ENCODE measurements at places on chromosomes 7 and 10.
A peak's percentile ranks its signal among the peaks of the same experiment; 100 is the strongest.

GRCh38 chr7:9921326-9921725, 1052.3 kb upstream of the PHF14 start:
- DNase-seq = no peak

DNA sequence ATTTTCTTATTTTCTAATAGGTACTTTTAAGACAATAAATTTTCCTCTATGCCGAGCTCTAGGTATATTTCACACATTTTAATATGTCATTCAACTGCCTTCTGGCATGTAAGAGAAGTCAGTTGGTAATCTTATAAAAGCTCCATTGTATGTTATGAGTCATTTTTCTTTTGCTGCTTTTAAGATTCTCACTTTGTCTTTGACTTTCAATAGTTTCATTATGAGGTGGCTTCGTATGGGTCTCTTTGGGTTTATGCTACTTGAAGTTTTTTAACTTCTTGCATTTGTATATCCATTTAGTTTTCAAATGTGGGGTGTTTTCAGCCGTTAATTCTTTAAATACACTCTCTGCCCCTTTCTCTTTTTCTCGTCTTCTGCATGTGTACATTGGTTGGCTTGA, 80.5 kb downstream of the ABCA13 start:
- no peak for DNase-seq

DNA sequence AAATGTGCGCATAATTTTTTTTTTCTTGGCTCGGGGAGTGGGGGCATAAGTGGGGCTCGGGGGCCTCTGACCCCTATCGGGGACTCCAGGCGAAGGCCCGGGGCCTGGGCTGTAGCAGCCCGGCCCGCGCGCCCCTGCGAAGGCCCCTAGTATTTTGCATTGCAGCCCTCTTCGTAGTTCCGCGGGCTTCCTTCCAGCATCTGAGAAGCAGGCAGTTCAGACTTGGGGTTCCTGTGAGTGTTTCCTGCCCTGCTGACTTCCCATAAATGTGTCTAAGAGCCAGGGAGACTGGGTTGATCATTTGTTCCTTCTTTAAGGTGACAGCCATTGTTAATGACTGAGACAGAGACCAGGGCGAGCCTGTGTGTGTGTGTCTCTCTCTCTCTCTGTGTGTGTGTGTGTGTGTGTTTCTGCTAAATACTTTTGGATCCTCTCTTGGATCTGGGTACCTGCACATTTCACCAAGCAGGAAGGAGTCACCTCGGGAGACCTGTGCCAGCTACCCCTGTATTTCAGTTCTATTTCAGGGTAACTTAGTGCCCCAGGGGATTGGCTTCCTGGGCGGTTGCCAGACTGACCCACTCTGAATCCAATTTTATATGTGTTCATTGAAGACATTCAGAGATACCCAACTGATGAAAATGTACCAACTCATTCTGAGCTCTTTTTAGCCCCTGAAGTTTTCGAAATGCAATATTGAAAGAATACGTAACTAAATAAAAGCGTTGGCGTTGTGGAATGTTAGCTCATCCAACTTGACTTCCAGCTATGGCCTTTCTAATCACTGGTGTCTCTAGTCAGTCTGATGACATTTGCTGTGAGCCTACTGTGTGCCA, 805 bp downstream of the MSRB2 start:
- DNase-seq = peak; percentile 67

GRCh38 chr7:47896809-47897423, 51.4 kb downstream of the PKD1L1 start:
- DNase-seq = no peak

- peak; percentile 51 for DNase-seq
Observed at GRCh38 chr10:11546581-11546980, 64.9 kb downstream of the USP6NL start.

DNA sequence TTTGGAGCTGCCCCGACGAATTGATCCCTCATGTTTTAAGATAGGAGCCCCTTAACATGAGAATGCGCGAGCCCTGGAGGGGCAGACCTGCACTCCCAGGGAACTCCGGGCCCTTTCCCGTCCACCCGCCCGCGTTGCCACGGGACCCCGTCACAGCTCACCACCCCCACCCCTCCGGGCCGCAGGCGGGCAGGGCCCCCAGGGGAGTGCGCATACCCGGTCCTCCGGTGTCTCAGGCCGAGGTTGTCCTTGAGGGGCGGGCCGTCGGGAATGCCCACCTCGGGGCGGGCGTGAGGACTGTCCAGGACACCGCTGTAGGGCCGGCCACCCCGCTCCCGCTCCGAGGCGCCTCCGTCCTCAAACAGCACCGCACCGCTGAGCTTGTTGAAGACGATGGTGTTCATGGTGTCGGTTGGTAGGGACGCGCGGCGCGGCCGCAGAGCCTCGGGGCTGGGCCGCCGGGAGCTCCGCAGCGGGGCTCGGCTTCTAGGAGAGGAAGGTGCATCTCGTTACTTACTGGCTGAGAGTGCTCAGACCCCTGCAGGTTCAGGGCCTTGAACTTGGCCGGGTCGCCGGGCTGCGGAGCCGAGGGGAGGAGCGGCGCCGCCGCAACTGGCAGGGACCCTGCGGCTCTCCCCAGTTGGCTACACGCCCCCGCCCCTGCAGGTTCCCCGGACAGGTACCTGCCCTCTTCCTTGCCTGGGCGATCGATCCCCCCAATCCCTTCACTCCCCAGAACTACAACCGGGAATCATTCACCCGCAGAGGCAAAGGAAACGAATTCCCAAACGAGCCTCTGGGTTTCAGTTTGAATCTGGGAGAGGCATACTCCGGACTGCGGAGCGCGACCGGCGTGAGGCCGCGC, 2.4 kb downstream of the MKX start:
- DNase-seq = peak; percentile 12

DNA sequence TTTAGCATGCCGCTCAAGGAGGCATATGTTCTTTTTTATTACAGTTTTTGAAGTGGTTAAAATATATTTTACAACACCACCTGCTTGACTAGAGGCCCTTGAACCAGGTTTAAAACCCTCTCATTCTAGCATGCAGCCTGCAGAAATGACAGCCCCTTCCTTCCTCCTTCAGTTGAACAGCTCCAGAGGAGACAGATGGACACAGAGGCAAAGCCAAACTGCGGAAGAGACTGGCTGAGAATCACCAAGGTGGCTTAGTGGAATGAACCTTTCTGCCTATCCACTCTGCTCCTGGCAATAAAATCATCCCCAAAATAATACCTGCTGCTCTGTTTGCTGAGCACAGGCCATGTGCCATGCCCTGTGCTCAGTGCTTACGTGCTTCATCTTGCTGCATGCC, 23.9 kb upstream of the PLPP4 start:
- no peak for DNase-seq

DNA sequence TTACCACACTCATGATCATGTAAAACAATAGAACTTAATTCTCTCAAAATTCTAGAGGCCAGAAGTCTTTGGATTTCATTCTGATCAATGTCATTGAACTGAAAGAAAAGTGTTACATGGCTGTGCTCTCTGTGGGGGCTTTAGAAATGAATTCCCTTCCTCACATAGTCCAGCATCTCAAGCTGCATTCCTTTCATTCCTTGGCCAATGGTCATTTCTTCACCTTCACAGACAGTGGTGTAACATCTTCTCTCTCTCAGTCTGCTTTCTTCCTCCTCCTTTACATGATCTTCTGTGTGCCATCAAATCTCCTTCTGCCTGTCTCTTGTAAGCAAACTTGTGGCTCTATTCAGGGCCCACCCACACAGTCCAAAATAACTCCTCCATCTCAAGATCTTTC, 735.3 kb downstream of the SUGCT start:
- DNase-seq = no peak

DNA sequence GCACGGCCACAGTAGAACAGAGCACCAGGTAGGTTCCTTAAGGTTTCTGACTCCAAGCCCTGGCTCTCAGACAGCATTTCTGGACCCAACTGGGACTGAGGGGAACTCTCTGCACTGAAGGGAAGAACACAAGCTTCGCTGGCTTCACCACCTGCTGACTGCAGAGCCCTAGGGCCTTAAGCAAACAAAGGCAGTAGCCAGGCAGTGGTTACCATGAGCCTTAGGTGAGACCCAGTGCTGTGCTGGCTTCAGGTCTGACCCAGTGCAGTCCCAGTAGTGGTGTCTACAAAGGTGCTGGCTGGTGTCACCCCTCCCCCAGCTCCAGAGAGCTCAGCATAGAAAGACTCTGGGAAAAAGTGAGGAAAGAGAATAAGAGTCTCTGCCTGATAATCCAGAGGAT, 59.5 kb downstream of the SIRT1 start:
- DNase-seq = no peak

GRCh38 chr10:4129866-4130477, 345.0 kb upstream of the KLF6 start:
- DNase-seq = no peak

- no peak for DNase-seq
Observed at GRCh38 chr7:11170175-11170574, 196.5 kb downstream of the PHF14 start.

DNA sequence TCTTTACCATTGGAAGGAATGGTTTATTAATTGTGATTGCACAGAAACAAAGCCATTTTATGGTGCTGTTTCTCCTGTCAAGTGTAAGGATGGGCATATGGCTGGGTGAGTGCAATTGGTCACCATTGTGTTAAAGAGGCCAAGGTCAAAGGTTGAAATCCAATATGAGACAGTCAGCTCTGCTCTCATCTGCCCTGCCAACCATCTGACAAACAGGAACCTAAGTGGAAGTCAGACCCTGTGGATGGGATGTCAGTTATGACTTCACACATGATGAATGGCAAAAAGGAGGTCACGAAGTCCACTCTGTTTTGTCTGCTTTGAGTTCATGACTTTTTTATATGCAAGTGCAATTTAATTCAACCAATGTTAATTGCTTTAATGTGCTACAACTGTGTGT, 172.7 kb upstream of the TMEM229A start:
- DNase-seq = no peak

- no peak for DNase-seq
Observed at GRCh38 chr10:12869427-12869826, 132.1 kb downstream of the CCDC3 start.

- DNase-seq = peak; percentile 11
Observed at GRCh38 chr7:50436133-50436806, 13.9 kb downstream of the FIGNL1 start.

- peak; percentile 86 for DNase-seq
Observed at GRCh38 chr10:14953424-14954000, 384 bp downstream of the DCLRE1C start.

GRCh38 chr10:42898037-42898960, 115.7 kb downstream of the BMS1 start:
- no peak for DNase-seq

GRCh38 chr10:96578633-96579032, 8.2 kb downstream of the TM9SF3 start:
- DNase-seq = no peak

GRCh38 chr7:118995350-118995749, 770.8 kb downstream of the ANKRD7 start:
- DNase-seq = no peak

DNA sequence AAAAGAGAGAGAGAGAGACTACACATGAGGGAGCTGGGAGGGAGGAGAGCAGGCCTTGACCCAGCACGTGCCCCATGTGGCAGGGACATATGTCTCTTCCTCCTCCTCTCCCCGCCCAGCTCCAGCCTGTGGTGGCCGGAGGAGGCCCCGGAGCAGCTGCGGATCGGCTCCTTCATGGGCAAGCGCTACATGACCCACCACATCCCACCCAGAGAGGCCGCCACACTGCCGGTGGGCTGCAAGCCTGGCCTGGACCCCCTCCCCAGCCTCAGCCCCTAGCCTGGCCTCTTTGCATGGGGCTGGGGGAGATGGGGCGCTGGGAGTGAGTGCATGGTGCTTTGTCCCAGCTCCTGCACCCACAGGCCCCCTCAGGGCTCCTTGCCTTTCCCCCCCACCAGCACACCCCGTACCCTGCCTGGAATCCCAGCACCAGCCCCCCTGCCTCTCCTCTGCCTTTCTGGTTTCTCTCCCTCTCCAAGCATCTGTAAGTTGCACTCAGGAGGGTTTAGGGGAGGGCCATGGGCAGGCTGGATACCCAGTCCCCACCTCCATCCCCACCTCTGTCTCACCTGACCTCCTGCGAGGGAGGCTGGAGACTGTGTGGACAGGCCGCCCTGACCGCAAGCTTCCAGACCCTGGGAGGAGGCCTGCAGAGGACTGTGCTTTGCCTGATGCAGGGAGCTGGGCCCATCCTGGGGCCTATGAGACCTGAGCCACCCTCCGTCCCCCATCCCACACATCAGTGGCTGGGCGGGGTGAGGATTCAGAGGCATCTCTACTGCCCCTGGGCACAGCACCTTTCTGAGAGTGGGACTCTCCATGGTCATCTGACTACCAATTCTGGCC, 4.8 kb downstream of the UPK3B start:
- peak; percentile 36 for DNase-seq

GRCh38 chr10:121568275-121568674, 30.0 kb downstream of the FGFR2 start:
- DNase-seq = no peak

DNA sequence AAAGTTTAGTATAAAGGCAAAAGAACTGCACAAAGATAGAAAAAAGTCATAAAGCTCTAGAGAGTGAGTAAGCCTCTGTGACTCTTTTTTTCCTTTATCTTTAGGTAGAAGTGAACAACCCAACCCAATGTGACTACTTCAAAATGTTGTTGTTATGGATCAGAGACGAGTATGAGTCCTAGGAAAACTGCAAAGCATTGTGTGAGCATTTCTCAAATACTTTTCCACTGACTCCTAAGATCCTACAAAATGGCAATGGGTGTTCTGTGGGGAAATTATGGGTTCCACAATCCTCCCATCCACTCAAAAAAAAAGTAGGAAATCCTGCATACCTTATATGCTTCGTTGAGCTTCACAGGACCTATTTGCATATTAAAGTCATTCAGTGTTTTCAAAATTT, 177.1 kb downstream of the DGKI start:
- DNase-seq = peak; percentile 66

- no peak for DNase-seq
Observed at GRCh38 chr7:146683439-146683838, 566.8 kb downstream of the CNTNAP2 start.

DNA sequence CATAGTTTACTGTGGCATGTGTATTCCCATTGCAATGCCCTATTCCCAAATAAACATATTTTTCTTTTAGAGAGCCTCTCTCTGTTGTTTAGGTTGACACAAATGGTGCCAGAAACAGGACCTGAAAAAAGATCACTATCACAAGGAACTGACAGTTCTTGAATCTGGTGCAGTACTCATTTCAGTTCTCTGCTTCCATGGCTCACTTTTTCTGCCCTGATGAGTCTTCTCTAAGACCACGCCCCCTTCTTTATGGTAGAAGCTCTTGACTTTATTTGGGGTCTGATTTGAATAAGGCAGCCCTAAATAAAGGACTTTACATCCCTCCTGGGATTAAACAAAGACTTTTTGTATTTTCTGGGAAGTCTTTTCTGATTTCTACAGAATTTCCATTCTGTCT, 3.5 kb upstream of the CCDC126 start:
- no peak for DNase-seq

GRCh38 chr10:59465088-59465487, 102.7 kb upstream of the FAM13C start:
- DNase-seq = no peak

GRCh38 chr7:87199241-87199640, 20.3 kb downstream of the TMEM243 start:
- no peak for DNase-seq

All from SJSA1 (cell line).